Stimulated activated CD8-positive, alpha-beta memory T cell treated with anti-CD3 and anti-CD28 coated beads, Interleukin-4, amount 100 ng/mL, for 4 hours (primary cell): ENCODE measurements at places on chromosomes 3 and 15.

- DNase-seq, result no peak
Measured at GRCh38 chr15:63322541-63322940, 45.1 kb downstream of the APH1B start.

DNA sequence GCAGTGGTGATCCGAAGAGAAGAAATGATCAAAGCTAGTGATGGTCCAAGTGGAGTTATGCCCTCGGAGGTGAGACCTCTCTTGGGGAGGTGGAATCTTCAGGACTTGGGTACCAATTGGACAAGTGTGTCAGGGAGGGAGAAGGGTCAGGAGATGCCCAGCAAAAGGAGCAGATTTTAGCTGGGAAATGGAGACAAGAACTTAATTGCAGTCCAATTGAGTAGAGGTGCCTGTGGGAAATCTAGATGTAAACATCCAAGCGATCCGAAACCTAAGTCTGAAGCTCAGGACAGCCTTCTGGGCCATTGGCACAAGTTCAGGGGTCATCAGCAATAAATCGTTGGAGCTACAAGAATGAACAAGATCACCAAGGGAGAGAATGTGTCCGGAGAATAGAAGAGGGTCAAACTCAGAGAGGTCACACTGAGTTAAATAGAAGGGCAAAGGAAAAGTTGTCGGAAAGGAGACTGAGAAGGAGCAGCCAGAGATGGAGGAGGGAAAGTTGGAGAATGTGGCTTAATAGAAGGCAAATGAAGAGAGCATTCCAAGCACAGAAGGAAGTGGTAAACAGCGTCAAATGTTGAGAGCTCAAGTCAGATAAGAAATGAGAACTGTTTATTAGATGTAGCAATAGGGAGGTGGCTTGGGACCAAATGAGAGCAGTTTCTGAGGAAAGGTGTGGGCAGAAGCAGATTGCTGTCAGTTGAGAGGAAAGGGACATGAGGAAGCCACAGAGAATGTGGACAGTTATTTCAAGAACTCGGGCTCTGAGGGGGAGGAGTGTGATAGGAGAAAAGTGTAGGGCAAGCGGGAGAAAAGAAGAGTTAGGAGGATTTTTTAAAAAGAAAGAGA lies 64.2 kb upstream of the FNDC3B start:
- no peak for DNase-seq

DNA sequence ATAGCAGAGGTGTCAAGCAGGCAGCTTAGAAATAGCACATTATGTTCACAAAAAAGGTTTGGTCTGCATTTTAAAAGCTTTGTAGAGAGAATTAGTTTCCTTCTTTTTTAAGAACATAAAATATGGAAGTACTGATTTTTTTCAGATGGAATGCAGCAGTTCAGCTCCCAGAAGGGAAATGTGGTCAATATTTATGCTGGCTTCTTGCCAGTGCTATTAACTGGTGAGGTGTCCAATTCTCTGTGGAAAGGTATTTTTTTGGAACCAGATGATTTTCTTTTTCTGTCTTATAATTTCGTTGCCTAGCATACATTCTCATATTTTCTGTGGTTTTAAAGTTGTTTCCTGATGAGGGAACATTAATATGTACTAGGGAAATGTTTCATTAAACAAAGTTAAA lies 211.4 kb upstream of the ZNF385D start:
- DNase-seq, result no peak

GRCh38 chr3:65251375-65251774 lies 563.6 kb upstream of the ADAMTS9 start:
- DNase-seq, result no peak

DNA sequence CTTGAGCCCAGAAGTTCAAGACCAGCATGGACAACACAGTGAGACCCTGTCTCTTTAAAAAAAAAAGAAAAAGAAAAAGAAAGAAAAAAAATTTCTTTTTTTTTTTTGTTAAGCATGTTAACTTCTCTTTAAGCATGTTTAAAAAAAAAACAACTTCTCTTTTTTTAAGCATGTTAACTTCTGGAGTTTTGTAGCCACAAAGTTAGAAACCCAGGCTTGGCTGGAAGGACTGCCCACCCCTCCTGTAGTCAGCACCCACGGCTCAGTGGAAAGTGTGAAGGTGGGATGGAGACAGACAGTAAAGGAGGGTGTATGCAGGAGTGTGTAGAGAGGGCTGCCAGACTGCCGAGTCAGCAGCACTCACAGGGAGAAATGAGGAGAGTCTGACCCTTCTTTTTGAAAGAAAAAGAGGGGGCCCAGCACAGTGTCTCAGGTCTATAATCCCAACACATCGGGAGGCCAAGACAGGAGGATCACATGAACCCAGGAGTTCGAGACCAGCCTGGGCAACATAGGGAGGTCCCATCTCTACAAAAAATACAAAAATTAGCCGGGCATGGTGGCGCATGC lies 33.2 kb downstream of the GOLGA8S start:
- no peak for DNase-seq

GRCh38 chr3:14366248-14366647 lies 36.2 kb upstream of the SLC6A6 start:
- no peak for DNase-seq

DNA sequence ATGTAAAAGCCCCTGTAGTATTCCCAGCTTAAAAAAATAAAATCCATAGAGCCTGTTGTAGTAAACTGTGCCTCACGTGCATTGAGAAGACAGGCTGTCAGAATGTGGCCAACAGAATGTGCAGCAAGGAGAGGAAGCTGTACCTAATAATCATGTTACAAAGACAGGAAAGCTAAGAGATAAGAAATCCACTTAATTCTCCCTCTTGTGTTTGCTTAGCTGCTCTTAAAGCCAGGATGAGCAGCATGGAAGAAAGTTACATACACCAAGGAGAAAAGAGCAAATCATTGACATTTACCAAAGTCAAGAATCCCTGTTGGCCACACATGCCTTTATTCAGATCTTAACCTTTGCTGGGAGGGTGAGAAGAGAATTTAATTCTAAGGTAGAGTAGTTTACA lies 85.9 kb downstream of the TNIK start:
- DNase-seq, result no peak

DNA sequence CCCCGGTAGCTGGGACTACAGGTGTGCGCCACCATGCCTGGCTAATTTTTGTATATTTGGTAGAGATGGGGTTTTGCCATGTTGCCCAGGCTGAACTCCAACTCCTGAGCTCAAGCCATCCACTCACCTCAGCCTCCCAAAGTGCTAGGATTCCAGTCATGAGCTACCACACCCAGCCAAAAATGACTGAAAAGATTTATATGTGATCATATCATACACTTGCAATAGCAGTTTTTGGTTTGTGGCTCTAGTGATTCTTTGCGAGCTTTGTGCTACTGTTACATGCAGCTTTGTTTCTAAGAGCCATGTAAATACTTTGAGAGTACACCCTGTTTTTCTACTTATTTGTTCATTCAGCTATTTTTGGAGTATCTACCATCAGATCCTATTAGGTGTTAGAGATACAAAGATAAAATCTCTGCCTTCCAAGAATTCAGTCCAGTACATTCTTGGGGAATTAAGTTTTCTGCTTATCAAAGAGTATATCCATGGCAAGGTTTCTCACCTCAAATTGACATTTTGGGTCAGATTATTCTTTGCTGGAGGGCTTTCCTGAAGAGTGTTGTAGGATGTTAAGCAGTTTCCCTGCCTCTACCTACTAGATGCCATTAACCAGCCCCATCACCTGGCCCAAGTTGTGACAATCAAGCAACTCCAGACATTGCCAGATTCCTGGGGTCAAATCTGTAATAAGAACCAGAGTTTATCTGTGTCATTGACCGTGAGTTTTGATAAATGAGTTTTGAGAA lies 15.0 kb downstream of the SNAP23 start:
- DNase-seq, result no peak

GRCh38 chr3:177419904-177420601 lies 222.8 kb upstream of the TBL1XR1 start:
- no peak for DNase-seq

DNA sequence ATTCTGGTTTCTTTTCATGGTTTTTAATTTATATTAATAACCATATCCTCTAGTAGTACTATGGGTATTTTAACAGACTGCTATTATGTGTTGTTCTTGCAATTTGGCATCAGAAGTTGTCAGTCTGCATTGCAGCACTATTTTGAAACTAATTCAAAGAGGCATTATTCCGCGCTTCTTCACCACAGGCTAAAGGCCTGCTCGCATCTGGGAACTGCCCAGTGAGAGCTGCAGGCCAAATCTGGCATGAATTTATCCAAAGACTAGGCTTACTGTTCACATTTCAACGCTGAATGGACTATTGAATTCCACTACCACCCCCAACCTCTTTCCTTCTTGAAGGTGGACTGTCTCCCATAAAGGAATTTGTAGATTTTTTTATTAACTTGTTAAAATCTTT lies 310.4 kb upstream of the NR2F2 start:
- no peak for DNase-seq
